ENCODE measurements at places on chromosomes 4 and X.

DNA sequence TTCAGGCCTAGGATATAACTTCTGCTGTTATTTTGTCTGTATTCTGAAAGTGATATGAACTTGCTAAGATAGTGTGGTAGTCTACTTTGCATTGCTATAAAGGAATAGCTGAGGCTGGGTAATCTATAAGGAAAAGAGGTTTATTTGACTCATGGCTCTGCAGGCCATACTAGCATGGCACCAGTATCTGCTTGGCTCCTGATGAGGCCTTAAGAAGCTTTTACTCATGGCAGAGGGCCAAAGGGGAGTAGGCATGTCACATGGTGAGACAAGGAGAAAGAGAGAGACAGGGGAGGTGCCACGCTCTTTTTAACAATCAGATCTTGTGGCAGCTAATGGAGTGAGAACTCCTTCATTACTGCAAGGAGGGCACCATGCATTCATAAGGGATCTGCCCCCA lies 247.3 kb downstream of the GPAT3 start:
- no peak for DNase-seq

GRCh38 chr4:71595576-71596108 lies 188.2 kb downstream of the GC start:
- DNase-seq = no peak

GRCh38 chrX:115649461-115650063 lies 88.6 kb downstream of the PLS3 start:
- DNase-seq = no peak

DNA sequence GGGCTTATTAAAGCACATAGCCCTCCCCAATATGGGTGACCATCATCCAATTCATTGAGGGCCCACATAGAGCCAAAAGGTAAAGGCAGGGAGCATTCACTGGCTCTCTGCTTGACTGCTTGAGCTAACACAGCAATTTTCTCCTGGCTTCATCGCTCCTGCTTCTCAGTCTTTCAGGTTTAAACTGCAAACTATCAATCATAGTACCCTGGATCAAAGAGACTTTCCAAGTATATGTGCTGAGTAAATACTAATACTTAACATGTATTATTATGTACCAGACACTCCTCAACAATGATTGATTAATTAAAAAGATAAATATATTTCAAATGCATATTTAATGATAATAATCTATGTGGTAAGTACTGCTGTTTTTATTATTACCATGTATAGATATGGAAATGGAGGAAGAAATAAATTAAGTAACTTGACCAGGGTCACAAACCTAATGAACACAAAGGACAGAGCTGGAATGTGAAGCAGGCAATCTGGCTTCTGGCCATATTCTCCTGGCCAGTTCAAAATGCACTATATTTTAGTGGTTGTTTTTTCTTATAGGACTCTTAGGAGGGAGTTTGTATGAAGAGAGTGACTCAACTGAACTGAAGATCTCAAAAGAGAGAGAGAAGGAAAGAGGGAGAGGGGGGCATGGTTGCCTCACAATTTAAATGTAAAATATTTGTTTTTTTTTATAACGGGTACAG lies 1197.3 kb downstream of the TECRL start:
- DNase-seq = no peak

DNA sequence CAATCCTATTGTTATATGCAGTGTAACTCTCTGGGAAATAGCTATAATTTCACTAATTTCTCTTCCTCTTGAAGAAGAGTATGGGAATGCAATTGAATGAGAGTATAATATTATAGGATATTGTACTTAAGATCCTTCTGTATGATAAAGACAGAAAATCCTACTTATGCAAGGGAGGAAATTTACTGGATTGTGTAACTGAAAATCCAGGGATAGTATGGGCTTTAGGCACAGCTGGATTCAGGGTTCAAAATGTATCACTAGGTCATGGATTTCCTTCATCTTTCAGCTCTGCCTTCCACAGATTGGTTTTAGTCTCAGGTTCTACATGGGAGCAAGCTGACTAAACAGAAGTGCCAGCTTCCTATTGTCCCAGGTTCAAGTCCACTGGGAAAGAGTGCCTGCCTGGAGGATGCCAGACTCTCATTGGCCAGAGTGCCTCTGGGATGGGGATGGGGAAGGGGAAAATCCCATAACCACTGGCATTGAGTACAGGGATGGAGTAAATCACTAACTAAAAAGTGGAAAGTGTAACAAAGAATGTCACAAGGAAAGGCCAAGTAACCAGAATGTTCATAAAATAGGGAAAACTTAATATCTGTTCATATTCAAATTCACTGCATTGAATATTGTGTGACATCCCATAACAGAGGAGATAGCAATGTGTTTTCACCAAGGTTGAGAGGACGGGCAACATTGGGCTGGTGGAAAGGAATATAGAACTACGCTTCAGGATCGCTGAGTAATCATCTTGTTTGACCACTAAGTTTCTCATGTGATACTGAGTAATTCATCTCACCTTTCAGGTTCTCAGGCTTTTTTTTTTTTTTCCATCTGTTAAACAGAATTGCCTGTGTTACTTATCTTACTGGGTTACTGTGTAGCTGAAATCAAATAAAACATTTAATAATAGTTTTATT lies 75.7 kb downstream of the ANXA3 start:
- no peak for DNase-seq

DNA sequence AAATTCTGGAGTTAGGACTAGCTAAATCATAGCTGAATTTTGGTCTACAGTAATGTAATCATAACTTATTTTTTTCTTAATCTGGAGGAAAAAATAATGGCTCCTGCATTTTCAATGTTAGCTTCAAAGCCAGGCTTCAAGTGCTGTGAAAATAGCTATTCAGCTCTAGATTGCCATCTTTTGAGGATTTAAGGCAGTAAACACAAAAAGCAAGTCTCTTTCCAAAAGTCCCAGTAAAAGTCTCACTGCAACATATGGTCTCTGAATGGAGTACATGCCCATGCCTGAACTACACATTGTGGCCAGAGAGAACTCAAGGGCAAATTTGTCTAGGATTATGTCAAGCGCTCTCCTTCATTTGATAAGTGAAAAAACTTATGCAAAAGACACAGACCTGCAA lies 720.9 kb downstream of the FSTL5 start:
- DNase-seq = no peak

- no peak for DNase-seq
Measured at GRCh38 chr4:116357758-116358157, 727.6 kb downstream of the TRAM1L1 start.

- DNase-seq = no peak
Measured at GRCh38 chrX:45517090-45517973, 316.7 kb upstream of the DIPK2B start.

DNA sequence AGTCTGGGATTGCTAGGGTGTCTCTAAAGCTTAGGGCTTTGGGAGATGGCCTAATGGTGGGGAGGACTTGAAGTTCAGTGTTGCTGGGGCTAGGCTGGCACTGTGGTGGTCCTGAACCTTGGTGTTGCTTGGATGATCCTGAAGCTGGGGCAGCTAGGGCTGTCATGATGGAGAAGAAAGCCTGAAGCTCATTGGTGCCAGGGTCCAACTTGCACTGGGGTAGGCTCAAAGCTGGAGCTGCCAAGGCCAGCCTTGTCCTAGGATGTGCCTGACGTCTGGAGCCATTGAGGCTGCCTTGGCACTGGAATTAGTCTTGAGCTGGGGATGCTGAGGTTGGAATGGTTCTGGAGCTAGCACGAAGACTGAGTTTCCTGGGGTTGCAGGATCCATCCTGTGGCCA lies 61.0 kb upstream of the NLRP2B start:
- no peak for DNase-seq

DNA sequence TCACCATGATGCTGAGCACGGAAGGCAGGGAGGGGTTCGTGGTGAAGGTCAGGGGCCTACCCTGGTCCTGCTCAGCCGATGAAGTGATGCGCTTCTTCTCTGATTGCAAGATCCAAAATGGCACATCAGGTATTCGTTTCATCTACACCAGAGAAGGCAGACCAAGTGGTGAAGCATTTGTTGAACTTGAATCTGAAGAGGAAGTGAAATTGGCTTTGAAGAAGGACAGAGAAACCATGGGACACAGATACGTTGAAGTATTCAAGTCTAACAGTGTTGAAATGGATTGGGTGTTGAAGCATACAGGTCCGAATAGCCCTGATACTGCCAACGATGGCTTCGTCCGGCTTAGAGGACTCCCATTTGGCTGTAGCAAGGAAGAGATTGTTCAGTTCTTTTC lies 4.0 kb downstream of the HNRNPH2 start:
- DNase-seq = peak; percentile 34

DNA sequence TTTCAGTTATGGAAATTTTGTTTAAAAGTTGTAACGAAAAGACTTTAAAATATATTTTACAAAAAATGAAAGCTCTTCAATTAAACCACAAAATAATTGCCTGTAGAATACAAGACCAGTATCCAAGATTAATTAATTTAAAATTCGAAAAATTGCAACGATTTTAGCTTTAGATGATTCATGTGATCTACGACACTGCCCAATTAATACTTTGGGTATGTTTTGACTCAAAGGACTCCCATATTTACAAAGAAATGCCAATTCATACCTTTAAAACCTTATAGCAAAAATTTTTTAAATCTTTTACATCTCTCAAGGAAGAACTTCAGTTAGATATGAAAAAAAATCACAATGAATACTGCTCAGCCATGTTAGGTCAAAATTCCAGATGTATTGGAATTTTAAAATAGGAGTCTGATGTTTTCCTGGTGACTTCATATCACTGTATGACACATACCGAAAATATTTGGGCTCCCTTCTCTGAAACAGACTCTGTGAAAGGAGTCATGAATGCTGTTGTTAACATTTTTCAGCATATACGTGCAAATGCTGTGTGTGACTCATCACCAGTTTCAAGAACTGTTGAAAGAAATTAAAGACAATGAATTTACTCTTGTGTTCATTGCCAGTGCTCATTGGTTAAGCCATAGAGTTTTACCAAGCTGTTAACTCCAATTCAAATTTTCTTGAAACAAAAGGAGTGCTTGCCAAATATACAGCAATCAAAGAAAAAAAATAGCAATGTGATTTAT lies 13.8 kb upstream of the SMS start:
- peak; percentile 81 for DNase-seq

- no peak for DNase-seq
Measured at GRCh38 chr4:23887989-23888388, 1.9 kb downstream of the PPARGC1A start.

DNA sequence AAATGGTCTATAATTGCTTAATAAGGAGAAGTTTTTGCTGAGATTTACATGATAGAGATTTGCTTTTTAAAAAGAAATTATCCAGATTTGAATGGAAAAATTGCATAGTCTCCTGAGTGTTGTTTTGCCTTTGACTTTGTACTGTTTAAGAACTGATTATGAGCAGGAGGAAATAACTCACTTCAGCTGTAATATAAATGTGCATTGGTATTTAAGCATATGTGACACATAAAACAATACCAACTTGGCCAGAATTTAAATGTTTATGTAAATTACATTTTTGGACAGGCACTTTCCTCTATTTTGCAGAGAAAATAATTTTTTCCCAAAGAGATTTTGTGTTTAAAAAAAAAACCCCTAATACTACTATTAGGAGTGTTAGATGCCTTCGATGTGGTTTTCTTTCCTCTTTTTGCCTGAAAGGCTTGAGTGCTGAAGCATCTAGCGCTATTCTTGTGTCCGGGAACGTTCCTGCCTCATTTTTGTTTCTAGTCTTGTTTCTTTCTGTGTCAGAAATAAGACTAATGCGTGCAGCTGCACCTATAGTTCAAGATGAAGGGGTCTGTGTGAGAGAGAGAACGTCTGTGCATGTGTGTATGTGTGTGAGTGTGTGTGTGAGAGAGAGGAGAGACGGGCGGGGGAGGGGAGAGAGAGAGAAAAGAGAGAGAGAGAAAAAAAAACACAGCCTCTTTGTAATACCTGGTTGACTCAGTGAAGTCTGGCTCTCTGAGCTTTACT lies 60.8 kb downstream of the TBL1X start:
- no peak for DNase-seq

DNA sequence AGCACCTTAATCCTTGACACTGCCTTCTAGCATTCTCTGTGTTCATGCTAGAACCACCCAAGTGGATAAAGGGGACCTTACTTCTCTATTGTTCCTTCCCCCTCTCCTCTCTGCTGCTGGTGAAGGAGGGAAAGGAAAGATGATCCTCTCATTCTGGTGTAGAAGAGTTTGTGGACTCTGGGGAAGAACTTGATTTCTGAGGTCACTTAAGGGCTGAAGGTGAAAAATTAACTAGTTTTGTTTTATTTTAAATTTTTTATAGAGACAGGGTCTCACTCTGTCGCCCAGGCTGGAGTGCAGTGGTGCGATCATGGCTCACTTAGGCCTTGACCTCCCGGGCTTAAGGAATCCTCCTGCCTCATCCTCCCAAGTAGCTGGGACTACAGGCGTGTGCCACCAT lies 29.8 kb downstream of the SMS start:
- no peak for DNase-seq

DNA sequence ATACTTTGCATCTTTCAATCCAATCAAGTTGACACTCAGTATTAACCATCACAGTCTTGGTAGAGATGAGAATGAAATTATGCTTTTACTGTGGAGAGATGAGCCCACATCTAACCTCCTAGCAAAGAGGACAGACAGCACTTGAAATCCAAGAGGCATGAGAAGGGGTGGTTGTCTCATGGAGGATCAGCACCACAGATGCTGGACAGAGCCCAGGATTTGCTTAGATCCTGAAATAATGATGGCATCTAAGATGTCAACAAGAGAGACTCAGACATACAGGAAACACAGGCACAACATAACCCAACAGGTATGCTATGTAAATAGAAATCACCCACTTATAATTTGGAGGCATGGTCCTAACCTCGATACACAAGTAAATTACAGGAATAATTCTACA lies 74.3 kb upstream of the VCX2 start:
- DNase-seq = no peak

GRCh38 chr4:82491251-82491960 lies 61.0 kb downstream of the ENOPH1 start:
- no peak for DNase-seq

- DNase-seq = no peak
Measured at GRCh38 chr4:6126971-6127745, 73.2 kb downstream of the JAKMIP1 start.

DNA sequence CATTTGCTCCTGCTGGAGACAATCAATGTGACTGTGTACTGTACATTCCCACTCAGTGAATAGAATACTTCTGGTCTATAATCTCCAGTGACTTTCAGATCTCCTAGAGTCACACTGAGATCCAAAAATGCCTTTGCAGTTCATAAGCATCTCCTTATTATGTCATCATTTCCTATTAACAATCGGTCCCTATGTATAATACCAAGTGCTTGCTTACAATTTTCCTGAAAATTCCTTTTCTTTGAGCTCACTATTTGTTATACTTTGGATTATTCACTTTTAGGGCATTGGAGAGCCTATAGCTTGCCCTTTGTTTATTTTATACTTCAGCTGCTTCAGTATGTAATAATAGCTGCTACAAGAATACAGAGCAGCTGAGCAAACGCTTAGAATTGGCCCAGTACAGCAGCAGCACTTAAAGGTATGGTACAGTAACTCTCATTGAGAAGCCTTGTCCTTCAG lies 313.0 kb downstream of the DCTD start:
- no peak for DNase-seq
